Myocyte (in vitro differentiated cells): ENCODE measurements at places on chromosomes 4 and X.
A peak's percentile ranks its signal among the peaks of the same experiment; 100 is the strongest.

DNA sequence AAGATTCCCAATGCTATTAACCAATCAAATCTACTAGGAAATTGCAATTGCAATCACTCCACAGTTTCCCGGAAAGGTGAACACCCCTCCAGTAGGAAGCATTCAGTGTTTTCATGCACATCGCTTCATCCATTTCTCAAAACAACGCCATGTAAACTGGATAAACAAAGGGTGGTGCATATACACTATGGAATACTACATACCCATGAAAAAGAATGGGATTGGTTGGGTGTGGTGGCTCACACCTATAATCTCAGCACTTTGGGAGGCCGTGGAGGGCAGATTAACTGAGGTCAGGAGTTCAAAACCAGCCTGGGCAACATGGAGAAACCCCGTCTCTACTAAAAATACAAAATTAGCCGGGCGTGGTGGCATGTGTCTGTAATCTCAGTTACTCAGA lies 29.1 kb downstream of the DHRSX start:
- no peak for DNase-seq

DNA sequence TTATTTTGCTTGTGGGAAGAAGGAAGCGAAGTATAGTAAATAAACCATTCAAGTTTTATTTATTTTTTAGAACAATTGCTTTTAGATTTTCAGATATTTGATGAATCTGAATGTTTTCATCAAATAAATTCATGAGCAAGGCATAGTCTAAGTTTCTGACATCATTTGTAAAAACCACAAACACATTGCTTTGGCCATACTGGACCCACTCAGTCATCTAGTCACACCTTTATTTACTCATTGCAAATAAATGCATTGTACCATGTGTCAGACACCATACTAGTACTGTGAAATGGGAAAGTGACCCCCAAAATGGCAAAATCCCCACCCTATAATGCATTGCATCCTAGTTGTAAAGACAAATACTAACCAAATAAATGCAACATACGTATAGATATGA lies 449.1 kb upstream of the SMIM31 start:
- no peak for DNase-seq

GRCh38 chr4:57424232-57424897 lies 314.2 kb upstream of the IGFBP7 start:
- peak; percentile 3 for DNase-seq

GRCh38 chr4:184768296-184768695 lies 34.4 kb upstream of the CENPU start:
- no peak for DNase-seq

DNA sequence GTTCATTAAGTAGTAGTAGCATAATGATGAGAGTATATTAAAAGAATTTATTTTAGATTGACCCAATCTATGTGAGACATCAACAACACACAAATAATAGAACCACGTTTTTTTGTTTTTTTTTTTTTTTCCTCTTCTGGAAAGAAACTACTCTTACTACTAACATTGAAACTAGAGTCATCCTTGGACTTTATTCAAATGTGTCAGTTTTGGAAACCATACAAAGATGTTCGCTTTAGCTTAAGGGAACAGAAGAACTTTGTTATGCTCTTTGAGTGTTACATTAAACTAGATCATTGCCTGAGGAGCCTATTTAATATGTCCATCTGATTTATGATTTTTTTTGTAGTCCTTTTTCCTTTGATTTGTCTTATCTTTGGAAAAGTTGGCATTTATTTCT lies 166.7 kb downstream of the RPA4 start:
- peak; percentile 1 for DNase-seq

DNA sequence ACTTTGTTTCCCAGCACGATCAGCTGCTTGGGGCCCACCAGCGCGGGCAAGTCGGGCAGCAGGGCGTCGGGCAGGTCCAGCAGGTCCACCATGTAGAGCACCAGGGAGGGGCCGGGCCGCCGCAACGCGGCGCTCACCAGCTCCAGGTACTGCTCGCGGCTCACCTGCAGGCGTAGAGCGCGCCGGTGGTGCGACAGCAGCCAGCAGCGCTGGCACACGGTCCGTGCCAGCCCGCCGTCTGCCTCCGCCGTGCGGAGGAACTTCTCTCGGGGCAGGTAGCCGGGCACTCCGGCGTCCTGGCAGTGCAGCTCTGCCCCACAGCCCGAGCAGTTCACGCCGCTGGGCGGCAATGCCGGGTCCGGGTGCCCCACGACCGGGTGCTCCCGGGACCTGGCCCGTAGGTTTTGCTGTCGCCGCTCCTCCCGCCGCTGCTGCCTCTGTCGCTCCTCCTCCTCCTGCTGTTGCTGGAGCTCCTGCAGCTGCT lies 527 bp downstream of the NOA1 start:
- no peak for DNase-seq

DNA sequence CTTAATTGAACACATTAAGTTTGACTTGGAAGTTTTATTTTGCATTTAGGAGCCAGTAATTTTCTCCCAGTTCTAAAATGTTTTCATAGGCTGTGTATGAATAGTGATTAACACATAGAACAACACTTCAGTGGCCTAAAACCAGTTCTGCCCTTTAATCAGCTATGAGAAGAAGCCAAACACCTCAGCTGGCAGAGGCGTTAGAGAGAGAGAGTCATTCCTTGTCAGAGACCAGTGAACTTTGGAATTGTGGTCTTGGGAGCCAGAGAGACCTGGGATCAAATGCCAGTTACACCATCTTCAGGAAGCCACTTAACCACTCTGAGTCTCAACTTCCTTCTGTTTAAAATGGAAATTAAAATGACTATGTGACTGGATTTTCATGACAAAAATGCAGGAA lies 39.3 kb upstream of the PRPS2 start:
- DNase-seq, result no peak

- no peak for DNase-seq
Measured at GRCh38 chr4:173254646-173255045, 79.5 kb downstream of the HMGB2 start.

- DNase-seq, result peak; percentile 16
Measured at GRCh38 chr4:146522869-146523205, 1.1 kb upstream of the SLC10A7 start.

DNA sequence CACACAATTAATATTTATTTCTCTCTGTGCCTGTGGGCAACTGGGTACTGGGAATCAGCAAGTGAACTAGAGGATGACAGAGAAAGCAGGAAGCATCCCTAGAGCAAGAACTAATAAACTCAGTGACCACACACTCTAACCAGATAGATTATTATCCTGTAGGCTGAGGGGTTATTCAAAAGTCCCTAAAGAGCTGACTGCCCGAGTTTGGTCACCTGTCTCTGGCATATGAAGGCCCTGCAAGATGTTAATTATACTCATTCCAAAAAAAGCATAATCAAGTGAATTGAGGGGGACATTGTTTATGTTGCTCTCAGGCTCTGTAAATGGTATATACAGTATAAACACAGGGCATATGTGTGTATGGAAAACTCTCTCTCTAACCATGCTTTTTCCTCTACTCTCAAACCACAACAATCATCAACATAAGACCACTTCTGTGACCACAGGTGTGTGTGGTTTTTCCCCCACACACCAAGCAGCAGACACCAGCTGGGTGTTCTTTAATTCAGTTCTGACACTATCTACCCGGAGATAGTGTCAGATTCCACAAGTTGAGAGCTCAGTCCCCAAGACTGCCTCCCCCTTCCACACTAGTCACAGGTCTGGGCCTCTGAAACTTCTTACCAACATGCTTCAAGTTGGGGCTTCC lies 6.2 kb upstream of the HPSE start:
- peak; percentile 85 for DNase-seq

DNA sequence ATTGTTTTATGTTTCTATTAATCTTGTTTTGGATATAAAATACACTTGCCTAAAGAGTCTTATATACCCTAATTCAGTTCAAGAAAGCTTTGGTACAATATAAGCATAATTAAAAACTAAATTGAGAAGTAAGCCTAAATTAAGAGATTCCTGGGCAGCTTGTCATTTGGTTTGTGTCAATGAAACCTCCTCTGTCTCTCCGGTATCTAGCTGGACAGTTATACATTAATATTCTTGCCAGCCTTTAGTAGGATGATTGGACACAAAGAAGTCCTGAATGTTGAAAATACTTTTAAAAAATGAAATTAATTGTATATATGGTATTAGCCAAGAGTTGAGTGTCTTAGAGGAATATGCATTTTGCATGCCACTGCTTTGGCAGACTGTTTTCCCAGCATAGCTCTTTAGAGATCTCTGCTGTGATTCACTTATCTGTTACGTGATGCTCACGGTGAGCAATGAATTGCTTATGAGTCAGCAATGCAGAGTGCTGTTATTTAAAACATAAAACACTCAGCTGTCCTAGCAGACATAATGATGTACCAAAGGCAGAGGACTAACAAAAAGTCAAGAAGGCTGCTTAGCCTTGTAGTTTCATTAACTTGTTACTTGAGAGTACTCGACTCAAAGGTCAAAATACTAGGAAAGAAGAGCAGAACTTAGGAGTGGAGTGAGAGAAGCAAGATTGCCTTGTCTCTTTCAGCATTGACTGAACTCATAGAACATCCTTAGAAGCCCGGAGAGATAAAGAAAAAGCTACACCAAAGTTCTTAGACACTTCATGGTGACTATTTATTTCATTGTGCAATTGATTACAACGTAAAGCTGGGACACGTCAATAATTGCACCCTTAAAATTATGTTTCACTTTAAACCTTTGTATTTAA lies 1296.1 kb upstream of the PCDH7 start:
- DNase-seq, result peak; percentile 80

- DNase-seq, result no peak
Measured at GRCh38 chr4:132763465-132763864, 385.6 kb upstream of the PCDH10 start.

GRCh38 chr4:48949518-48950219 lies 36.4 kb upstream of the CWH43 start:
- peak; percentile 38 for DNase-seq

GRCh38 chr4:126592088-126592487 lies 1040.7 kb upstream of the INTU start:
- no peak for DNase-seq
